ENCODE measurements at places on chromosomes 12 and 14.

- peaks cover 2% of the 10 kb centered on the region for H3K36me3 ChIP-seq
- DNase-seq = no peak
- no peak overlapping the region for H3K27ac ChIP-seq
- no peaks in the 10 kb centered on the region for H3K4me1 ChIP-seq
- no peak overlapping the region for H3K4me3 ChIP-seq
Measured at GRCh38 chr12:116693286-116694227, 44.3 kb downstream of the SPRING1 start.

DNA sequence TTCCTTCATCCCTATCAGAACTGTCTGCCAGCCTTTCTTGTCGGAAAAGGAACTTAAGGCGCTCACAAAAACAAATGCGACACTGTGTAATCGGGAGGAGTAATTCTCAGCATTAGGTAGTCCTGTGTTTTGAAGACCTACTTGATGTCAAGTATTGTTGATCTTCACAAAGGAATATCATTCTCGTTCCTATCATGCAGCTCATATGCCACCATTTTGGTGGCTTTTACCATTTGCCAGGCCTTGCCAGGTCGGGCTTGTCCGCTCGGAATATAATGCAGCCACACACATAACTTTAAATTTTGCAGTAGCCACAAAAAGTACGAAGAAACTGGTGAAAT is 903 bp upstream of the PPP4R3A start:
- H3K27ac ChIP-seq = peak overlapping the region; percentile 100
- H3K4me3 ChIP-seq = peak overlapping the region; percentile 99
- no peak for DNase-seq
- H3K36me3 ChIP-seq = peaks cover 22% of the 10 kb centered on the region

DNA sequence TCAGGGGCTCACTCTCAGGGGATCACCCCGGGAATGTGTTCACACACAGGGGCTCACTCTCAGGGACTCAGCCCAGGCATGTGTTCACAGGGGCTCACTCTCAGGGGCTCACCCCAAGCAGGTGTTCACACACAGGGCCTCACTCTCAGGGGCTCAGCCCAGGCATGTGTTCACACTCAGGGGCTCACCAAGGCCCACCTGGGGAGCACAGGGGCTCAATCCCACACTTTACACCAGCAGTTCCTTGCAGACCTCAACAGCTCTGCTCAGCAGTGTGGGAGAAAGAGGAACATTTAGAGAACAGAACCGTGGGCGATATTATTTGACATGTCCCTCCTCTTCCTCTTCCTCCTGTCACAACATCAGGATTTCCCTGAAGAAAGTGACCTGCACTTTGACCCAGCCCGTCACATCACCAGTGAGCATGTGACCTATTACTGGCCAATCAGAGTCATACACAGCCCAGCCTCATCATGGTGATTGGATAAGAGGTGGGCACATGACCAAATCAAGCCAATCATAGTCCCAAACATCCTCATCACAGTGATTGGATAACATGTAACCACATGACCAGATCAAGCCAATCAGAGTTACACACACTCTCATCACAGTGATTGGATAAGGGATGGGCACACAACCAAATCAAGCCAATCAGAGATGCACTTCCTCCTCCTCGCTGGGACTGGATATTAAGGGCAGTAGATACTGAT is 359.4 kb upstream of the SFSWAP start:
- H3K4me3 ChIP-seq = no peak overlapping the region
- DNase-seq = no peak
- no peaks in the 10 kb centered on the region for H3K36me3 ChIP-seq
- peaks cover 45% of the 10 kb centered on the region for H3K27me3 ChIP-seq

- no peak overlapping the region for H3K27ac ChIP-seq
- H3K36me3 ChIP-seq = no peaks in the 10 kb centered on the region
- DNase-seq = no peak
Measured at GRCh38 chr14:50619569-50620141, 48.5 kb downstream of the SAV1 start.

DNA sequence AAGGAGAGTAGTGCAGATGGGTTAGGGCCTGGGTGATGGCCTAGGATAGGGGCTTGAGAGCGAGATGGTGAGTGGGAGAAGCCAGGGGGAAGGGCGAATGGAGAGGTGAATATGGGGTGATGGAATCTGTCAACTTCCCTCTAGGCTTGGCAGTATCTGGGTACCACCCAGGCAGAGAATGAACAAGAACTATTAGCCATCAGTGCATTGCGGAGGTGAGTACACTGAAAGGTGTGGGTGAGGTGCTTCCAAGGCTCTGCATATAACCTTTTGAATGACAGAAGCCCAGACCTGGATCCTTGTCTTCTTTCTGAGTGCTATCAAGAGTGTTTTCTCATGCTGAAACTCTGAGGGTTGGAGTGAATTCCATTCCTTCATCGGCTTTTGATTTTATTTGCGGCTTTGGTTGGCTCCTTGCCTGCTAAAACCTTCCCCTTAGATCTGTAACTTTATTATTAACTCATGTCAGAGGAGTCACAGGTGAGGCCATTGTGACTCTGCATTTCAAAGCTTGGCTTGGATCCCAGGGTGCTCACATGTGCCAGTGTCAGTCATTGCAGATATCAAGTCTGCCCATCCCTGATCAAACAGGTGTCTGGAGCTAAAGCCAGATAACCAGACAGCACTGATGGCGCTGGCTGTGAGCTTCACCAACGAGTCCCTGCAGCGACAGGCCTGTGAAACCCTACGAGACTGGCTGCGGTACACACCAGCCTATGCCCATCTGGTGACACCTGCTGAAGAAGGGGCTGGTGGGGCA is 18.6 kb downstream of the PEX5 start:
- no peaks in the 10 kb centered on the region for H3K27me3 ChIP-seq
- H3K27ac ChIP-seq = no peak overlapping the region
- H3K4me1 ChIP-seq = no peaks in the 10 kb centered on the region
- peaks cover 31% of the 10 kb centered on the region for H3K36me3 ChIP-seq
- no peak for DNase-seq
- H3K4me3 ChIP-seq = no peak overlapping the region

DNA sequence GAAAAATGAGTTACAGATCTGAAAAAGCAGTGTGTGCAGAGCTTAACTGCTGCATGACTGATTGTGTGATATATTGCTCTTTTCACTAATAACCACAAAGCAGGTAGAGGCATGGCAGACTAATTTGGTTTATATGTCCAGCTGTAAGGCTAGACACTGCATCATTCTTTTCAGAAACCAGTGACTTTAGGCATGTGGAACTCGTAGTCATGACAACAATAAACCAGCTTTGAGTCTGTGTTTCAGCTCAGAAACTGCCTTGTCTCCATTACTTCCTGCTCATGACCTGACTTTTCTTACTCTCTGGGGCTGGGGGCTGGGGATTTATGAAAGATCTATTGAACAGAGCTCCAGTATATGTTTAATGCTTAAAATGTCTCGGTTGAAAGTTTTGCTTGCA is 146.8 kb upstream of the LRIG3 start:
- DNase-seq = no peak
- no peaks in the 10 kb centered on the region for H3K27me3 ChIP-seq
- no peak overlapping the region for H3K27ac ChIP-seq
- H3K36me3 ChIP-seq = no peaks in the 10 kb centered on the region
- H3K4me3 ChIP-seq = no peak overlapping the region
- H3K4me1 ChIP-seq = no peaks in the 10 kb centered on the region

DNA sequence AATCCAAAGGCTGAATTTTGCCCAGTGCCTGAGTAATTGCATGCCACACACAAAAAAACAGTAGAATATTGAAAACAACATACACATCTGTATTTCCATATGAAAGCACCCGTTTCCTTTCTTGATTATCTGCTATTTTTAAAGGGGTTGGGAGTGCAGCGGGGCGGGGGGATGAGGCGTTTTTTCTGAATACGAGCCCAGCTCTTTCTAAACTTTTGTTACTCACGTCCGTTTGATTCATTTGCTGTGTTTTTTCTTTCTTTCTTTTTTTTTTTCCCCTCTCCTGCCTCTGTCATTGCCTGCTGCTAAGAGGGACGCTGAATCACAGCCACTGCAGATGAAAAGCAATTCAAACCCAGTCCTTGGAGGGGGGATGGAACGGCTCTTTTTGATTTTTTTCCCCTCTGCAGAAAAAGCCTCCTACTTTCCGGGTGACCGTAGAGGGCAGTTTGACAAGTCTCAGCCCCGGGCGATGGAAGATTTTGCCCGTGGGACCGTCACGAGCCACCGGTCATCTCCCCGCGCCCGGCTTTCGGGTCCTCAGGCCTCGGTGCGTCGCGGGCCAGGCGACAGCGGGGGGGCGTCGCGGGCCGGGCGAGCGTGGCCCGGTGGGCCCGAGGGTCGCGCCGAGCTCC is 572 bp upstream of the RASSF8 start:
- H3K36me3 ChIP-seq = peaks cover 2% of the 10 kb centered on the region
- no peak overlapping the region for H3K27ac ChIP-seq
- peaks cover 70% of the 10 kb centered on the region for H3K27me3 ChIP-seq
- H3K4me1 ChIP-seq = peaks cover 10% of the 10 kb centered on the region

- H3K36me3 ChIP-seq = peaks cover 5% of the 10 kb centered on the region
- H3K27ac ChIP-seq = no peak overlapping the region
- DNase-seq = no peak
- H3K4me1 ChIP-seq = peaks cover 9% of the 10 kb centered on the region
Measured at GRCh38 chr14:71716041-71716772, 216.0 kb upstream of the RGS6 start.

- peaks cover 9% of the 10 kb centered on the region for H3K27me3 ChIP-seq
- no peak overlapping the region for H3K27ac ChIP-seq
- H3K4me3 ChIP-seq = no peak overlapping the region
- DNase-seq = peak; percentile 6
Measured at GRCh38 chr14:101187816-101188570, 284.5 kb upstream of the RTL1 start.

GRCh38 chr14:81302638-81303037 is 81.9 kb upstream of the GTF2A1 start:
- H3K36me3 ChIP-seq = no peaks in the 10 kb centered on the region
- no peaks in the 10 kb centered on the region for H3K27me3 ChIP-seq
- H3K4me3 ChIP-seq = no peak overlapping the region
- DNase-seq = no peak
- no peaks in the 10 kb centered on the region for H3K4me1 ChIP-seq

DNA sequence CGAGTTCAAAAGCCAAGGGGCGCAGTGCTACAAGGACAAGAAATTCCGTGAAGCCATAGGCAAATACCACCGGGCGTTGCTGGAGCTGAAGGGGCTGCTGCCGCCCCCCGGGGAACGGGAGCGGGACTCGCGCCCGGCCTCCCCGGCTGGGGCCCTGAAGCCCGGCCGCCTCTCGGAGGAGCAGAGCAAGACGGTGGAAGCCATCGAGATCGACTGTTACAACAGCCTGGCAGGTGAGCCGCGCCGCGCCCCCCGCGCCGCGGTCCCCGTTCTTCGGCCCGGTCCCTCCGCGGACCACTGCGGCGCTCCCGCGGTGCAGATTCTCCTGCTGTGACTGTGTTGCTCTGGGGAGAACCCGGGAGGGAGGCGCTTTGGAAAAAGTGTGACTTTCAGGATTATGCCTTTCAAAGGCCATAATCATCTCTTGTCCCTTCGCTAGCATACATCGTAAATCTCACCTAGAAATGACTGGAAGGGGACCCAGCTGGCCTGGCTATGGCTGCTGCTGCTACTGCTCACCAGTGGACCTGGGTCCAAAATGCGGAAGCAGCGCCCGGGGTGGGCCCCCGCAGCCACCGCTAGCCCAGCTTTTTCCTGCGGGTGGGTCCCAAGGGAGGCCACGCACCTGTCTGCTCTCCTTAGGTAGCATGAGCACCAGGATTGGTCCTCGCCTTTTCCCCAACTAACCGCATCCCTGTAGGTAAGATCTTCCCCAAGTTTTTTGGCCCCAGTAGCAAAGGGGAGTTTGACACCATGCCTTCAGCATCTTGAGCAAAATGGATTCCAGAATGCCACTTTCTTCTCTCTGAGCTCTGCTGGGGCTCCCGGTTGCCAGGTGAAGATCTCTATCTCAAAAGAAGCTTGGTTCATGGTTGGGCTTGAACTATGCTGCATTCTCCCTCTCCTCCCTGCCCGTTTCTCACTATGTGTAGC is 853 bp downstream of the TTC9 start:
- peaks cover 50% of the 10 kb centered on the region for H3K4me1 ChIP-seq
- no peak for DNase-seq
- H3K27me3 ChIP-seq = no peaks in the 10 kb centered on the region
- H3K4me3 ChIP-seq = peak overlapping the region; percentile 88

GRCh38 chr12:53258541-53259539 is 9.3 kb upstream of the ESPL1 start:
- no peak overlapping the region for H3K27ac ChIP-seq
- H3K4me1 ChIP-seq = peaks cover 1% of the 10 kb centered on the region
- no peak for DNase-seq
- H3K4me3 ChIP-seq = no peak overlapping the region
- peaks cover 2% of the 10 kb centered on the region for H3K36me3 ChIP-seq

- no peaks in the 10 kb centered on the region for H3K27me3 ChIP-seq
- H3K4me3 ChIP-seq = no peak overlapping the region
- H3K27ac ChIP-seq = peak overlapping the region; percentile 14
- no peak for DNase-seq
Measured at GRCh38 chr12:39420043-39420442, 22.9 kb downstream of the KIF21A start.

Measured in central memory CD8-positive, alpha-beta T cell (primary cell).